ENCODE measurements at places on chromosomes 7 and 10.

DNA sequence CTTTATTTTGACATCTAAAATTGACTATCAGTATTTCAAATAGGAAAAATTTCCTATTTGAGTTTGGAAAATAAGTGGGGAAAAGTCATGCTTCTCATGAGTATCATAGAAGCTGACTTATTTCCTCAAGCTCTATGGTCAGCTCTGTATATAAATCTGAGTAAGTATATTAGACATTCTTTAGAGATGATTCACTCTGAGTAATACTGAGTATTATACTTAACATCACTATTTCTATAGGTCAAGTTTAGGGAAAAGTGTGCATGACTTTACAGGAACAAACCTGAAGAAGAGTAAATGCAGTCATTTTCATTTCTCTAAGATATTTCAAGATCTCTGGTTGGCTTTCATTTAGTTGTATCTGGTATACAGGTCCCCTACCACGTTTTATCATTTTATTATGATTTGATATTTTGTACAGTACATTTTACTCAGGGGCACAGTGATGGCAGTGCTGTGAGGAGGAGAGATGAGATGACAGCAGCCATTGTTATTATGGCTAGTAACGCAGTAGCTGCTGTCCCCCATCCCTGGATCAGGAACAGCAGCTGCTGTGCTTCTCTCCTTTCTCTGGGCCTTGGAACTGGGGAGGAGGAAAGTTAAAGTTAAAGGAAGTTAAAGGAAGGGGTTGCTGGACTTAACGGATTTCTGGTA lies 15.2 kb downstream of the SND1 start:
- no peak for DNase-seq

DNA sequence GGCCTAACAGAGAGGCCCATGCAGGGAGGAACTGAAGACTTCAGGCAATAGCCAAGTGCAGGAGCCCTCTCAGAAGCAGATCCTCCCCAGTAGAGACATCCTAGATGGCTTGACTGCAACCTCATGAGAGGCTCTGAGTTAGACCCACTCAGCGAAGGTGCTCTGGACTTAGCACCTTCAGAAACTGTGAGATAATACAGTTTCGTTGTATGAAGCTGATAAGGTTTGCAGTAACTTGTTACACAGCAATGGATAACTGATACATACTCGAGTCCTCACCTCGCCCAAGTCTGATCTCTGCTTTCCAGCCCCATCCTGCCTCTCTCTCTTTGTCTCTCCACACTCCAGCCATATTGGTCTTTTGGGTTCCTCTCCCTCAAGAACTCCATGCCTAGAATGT lies 136.4 kb upstream of the EEPD1 start:
- no peak for DNase-seq

GRCh38 chr7:98571986-98572385 lies 45.1 kb upstream of the NPTX2 start:
- no peak for DNase-seq

DNA sequence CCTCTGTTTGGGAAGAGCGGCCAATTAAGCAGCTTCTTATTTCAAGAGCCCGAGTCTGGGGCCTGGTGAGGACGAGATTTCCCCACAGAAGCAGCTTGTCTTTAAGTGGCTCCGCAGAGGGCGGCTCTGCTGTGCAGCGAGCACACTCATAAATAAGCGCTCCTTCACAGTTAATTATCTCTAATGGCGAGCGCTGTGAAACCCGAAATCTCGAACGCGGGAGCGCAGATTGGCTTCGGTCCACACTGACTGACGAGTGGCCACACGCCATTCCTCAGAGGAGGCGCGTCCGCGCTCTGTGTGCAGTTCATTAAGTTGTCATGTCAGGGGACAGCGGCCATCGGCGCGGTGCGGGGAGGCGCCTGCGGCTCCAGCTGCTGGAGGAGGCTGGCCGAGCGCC lies 560.9 kb downstream of the DNAJB6 start:
- DNase-seq, result peak; percentile 42

DNA sequence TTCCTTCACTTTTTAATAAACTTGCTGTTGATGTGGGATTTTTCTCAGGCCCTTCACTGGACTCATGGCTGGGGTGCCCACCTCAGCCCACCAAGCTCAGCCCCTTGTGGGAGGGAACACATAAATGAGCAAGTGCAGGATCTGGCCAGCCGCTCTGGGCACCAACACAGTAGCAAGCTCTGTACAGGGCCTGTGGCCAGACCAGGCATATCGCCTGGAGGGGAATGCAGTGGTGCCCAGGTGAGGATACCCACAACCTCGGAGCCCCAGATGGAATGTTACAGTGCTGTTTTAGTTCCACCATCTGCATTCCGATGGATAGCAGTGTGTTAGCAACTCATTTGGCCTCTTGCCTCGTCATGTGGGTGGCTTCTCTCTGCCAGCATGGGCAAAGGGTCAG lies 234.6 kb downstream of the PPP1R3A start:
- DNase-seq, result no peak

DNA sequence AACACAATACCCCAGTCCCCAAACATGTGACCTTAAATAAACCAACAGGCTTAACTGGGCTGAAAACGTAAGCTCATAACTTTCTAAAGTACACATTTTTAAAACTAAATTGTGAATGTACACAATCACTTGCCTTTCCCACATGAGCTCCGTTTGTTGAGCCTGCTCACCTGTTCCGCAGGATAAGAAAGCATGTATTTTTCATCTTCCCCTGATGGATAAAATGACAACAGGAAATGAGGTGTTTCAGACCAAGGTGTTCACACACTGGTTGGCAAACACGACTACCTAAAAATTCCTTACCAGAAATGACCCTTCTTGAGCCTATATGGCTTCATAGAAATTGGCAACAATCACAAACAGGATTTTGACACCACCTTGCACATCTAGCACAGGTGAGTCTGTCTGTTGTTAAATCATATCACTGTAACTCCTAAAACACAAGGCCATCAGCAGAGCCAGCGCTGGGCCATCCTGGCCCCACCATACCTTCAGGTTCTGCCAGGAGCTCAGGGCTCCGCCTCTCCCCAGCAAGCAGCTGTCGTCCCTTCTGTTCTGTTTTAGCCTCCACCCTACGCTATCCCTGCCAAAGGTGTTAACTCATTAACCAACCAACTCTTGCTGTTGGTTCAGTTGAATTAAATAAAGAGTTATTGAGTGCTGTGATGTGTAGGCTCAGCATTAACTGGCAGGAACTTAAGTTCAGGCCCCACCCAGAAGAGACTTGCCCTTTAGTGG lies 73.6 kb upstream of the RNF32 start:
- no peak for DNase-seq
